Memory B cell (primary cell): ENCODE measurements at places on chromosomes 2 and 18.
A peak's percentile ranks its signal among the peaks of the same experiment; 100 is the strongest.

- no peak for DNase-seq
Measured at GRCh38 chr2:191122638-191123294, 28.0 kb downstream of the STAT4 start.

DNA sequence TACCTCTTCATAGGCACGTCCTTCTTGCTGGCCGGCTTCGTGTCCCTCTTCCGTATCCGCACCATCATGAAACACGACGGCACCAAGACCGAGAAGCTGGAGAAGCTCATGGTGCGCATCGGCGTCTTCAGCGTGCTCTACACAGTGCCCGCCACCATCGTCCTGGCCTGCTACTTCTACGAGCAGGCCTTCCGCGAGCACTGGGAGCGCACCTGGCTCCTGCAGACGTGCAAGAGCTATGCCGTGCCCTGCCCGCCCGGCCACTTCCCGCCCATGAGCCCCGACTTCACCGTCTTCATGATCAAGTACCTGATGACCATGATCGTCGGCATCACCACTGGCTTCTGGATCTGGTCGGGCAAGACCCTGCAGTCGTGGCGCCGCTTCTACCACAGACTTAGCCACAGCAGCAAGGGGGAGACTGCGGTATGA, 2.3 kb downstream of the FZD7 start:
- no peak for DNase-seq

DNA sequence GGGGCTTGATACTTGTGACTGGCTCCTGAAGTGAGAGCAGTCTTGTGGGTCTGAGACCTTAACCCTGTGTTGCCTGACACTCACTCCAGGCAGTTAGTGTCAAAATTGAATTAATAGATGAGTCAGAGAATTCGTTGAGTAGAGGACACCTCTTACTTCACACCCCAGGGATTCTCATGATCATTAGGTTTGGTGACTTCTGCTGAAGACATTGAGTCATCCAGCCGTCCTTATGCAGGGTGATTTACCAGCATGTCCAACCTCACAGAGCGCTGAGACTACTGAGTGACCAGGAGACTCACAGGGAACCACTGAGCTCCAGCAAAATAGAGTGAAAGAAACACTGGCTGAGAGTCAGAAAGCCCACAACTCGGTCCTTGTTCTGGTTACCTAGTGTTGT, 36.0 kb upstream of the EVA1A start:
- no peak for DNase-seq

- DNase-seq: no peak
Measured at GRCh38 chr2:188973641-188974040, 532 bp upstream of the COL3A1 start.

DNA sequence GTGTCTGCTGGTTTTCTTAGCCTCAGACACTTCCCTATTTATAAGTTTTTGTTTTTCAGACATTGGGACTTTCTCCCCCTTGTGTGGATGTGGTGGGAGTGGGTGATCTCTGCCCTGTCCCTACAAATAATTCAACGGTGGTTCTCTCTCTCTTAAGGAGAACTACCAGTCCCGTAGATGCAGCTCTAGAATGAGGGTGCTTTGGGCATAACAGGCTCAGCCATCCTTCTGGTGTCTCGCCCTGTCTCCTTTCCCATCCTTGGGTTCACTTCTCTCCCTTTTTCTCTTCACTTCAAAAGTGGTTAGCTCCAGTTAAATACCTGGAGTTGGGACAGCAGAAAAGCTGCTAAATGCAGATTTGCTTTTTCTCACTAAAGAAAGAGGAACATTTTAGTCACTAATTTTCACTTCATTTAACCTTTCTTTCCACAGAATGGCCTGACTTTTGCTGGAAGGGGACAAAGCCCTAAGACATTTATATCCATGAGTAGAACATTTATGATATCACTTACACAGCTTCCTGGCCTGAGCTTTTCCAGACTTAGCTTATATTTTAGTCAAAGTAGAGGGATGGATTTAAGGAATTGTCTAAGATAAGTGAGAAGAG, 121.2 kb upstream of the CXCR4 start:
- DNase-seq: peak; percentile 64

GRCh38 chr2:39865751-39866150, 86.7 kb upstream of the THUMPD2 start:
- DNase-seq: no peak

DNA sequence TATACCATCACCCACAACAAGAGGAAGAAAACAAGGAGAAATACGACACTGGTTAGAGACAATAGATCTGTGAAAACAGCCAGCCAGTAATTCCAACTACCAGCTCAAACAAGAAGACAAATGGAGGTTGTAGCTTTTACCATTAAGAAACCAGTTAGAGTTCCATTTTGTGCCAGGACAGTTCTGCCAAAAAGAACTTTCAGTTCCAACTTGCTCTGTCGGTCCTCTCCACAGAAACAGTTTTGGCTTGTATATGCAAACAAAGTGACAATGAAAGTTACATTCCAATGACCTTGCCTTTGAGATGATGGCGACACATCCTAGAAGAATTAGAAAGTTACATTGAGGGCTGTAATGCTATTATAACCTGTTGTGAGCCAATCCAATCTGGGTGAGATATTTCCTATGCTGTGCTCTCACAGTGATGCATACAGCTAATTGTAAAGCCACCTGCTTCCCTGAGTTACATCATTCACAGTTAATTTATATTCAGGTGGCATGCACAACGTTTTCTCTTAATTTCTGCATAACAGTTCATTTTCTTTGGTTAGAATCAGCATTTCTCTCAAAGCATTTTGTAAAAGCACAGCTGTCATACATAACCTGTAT, 1378.4 kb upstream of the PIK3C3 start:
- no peak for DNase-seq

- no peak for DNase-seq
Measured at GRCh38 chr18:49795612-49796552, 17.5 kb downstream of the ACAA2 start.

- no peak for DNase-seq
Measured at GRCh38 chr18:49520661-49521145, 33.7 kb upstream of the C18orf32 start.

DNA sequence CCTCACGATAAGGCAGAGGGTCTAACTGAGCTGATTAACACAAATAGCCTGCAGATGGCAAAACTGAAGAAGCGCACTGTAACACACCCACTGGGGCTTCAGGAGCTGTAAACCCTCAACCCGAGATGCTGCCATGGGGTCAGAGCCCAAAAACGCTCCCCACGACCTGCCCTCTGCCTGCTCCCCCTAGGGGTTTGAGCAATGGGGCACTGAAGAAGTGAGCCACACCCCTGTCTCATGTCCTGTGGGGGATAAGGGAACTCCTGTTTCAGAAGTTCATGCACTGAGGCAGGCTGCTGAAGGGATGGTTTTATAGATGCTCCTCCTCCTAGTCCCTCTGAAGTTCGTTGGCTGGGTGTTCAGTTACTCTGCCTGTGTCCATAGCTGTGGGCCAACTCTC, 105.9 kb upstream of the CELF4 start:
- no peak for DNase-seq

DNA sequence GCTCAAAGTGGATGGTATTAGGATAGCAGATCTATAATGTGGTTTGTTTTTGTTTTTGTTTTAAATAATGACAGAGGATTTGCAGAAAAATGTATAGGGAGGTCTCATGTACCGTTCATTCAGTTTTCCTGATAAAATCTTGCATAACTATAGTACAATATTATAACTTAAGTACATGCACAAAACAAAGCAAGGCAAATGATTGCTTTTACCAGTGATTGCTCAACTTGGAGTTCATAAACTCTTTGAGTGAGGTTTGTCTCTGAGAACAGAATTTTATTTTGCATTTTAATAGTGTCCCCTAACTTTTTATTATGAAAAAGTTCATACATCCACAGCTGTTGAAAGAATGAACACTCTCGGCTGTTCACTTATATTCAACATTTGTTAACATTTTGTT, 96.6 kb downstream of the MAP4K4 start:
- no peak for DNase-seq

DNA sequence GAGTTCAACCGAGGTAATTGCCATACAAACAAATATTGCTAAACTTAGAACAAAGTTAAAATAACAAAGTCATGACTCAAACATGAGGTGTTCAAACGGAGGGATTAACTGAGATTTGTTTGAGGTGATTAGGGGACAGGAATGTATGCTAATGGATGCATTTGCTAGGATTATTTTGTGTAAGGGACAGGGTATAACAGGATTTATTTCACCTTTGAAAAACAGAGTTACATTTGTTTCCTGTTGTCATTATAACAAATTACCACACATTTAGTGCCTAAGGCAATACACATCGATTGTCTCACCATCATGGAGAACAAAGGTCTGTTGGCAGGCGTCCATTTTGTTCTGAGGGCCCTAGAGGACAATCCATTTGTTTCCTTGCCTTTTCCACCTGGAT, 304.3 kb upstream of the CNTNAP5 start:
- no peak for DNase-seq

DNA sequence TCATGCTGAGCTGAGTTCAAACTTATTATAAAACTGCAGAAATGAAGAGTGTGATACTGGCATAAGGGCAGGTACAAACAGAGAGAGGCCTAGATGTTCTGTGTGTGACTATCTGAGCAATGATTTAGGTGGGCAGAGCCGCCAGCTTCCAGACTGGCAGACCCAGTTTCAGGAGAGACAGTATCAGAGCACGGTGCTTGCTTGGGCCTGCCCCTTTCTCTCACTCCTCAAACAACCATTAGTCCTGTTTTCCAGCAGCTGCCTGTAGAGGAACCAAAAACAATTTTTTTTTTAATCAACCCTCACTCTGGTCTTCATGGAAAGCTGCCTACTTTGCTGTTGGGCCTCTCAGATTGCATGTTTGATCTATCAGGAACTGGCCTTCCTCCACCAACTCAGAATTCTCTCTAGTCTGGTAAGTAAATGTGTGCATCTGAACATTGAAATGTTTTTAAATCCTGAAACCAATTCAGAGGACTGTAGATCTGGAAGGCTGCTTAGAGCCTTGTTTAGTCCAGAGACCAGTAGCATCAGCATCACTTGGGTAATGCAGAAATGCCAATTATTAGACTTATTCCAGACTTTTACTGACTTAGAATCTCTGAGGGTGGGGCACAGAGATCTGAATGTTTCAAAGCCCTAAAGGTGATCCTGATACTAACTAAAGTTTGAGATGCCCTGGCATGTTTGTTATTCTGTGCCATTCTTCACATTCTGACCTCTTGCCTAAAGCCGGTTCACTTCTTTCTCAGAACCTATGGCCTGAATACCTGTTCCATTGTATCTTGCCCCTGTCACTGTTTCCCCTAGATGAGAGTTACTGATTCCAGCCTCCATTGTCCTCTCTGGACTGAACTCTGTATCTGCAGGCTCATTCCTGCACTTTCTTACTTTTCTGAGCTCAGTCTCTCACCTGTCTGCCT, 24.8 kb upstream of the CRIM1 start:
- no peak for DNase-seq

- DNase-seq: no peak
Measured at GRCh38 chr2:189937691-189938090, 124.8 kb downstream of the MSTN start.

DNA sequence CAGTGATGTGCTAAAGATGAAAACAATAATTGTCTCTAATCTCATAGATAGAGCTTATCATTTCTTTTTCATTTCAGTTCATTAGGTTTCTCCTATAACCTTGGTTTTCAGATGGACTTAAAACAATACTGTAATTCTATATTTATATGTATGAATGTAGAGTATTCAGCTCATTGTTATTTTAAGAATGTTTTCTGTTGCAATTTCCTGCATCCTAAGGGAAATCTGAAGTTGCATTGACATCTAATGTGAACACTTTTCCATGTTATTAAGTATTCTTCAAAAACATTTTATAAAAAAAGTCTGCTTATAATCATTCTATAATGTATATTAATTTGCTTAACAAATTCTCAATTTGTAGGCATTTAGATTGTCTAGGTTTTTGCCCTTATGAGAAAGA, 288.9 kb downstream of the XIRP2 start:
- no peak for DNase-seq

GRCh38 chr2:98912957-98913915, 22.8 kb downstream of the CRACDL start:
- no peak for DNase-seq

DNA sequence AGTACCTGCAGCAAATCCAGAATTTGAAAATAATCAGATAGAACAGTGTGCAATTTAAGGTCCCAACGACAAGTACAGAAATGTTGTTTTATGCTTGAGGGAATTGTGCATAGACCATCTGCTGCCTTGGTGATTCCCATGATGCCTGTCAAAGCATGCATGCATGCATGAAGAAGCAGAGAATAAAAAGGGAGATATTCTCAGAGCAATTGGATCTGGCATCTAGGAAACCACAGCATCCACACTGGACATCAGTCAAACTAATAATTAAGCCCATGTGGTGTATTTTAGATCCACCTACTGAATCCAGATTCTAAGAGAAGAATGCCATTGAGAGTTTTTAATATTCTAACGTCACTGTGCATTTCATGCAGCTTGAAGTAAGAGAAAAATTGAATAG, 361.2 kb downstream of the FSIP2 start:
- no peak for DNase-seq

DNA sequence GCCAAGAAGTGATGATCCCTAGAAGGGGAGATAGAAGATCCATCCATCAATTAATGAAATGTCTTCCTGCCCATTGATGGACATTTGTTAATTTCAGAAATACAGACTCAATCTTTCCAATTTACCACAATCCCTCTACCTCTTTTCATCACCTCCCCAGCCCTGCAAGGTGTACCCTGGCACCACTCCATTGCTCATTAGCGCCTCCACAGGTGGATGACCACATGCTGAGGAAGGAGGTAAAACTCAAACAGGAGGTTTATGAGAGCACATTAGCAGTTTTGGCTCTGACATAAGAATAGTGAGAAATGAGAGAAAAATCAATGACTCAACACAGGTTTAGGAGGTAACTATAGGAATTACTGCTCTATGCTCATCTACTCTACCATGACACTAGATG, 208.0 kb downstream of the C1D start:
- no peak for DNase-seq

- DNase-seq: no peak
Measured at GRCh38 chr2:171383134-171383533, 50.7 kb downstream of the METTL8 start.
